Kidney (tissue), 22 donors: ENCODE measurements at places on chromosomes 6 and 20. TPM values are rescaled to one million over a fixed set of nuclear protein-coding genes. Genes with fewer than 3 reads are reported as not detected.
A peak's percentile ranks its signal among the peaks of the same experiment; 100 is the strongest.

The ACTL10 gene
- 3.0 TPM for total RNA-seq

- no peaks in the 10 kb centered on the region for H3K27me3 ChIP-seq
- H3K4me3 ChIP-seq: no peak overlapping the region
- no peak for DNase-seq
- no peaks in the 10 kb centered on the region for H3K4me1 ChIP-seq
These were observed 65.5 kb downstream of the SYNJ2 start for GRCh38 chr6:158047127-158047518.

The TSHZ2 gene
- 15.5 TPM for total RNA-seq

- H3K36me3 ChIP-seq: no peaks in the 10 kb centered on the region
- DNase-seq: no peak
- no peak overlapping the region for H3K4me3 ChIP-seq
- no peaks in the 10 kb centered on the region for H3K27me3 ChIP-seq
- H3K4me1 ChIP-seq: peaks cover 6% of the 10 kb centered on the region
These were observed 8.0 kb upstream of the PMEPA1 start for GRCh38 chr20:57717797-57718196.

The F13A1 gene
- 275 TPM for total RNA-seq

DNA sequence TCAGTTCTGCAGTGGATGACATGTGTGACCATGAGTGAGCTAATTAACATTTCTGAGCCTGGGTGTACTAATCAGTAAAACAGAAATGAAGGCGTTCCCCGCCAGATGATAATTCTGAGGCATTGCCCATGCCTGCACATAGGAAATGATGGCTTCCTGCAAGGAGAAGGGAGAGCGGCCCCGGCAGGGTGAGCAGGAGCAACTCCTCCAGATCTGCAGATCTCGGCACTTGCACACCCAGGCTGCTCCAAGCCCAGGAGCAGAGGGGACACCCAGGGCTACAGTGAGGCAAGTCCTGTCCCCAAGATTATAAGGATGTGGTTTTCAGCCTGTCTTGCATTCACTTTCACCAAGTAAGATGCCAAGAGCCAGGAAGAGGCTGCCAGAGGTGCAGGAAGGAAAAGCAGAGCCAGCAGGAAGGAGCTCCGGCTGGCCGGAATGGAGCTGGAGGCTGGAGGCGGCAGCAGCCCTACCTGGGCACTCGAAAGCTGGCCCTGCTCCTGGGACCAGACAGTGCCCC lies 177.5 kb upstream of the CST7 start:
- H3K27me3 ChIP-seq: no peaks in the 10 kb centered on the region
- H3K36me3 ChIP-seq: no peaks in the 10 kb centered on the region
- H3K4me1 ChIP-seq: no peaks in the 10 kb centered on the region

DNA sequence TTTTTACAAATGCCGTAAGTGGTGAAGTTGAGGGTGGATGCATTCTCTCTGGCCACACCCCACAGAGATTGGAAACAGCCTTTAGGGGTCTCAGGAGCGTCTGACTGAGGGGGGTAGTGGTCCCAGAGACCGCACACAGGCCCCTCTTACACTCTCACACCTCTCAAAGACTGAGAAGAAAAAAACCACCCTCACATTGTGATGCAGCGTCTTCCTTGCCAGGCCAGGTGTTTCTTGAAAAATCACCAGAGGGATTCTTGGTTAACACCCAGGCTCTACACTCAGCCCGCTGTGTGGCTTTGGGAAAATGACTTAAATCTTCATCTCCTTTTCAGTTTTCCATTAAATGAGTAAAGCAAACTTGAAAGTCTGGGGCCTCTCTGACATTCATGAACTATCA lies 115.8 kb upstream of the SPTLC3 start:
- no peak overlapping the region for H3K27ac ChIP-seq
- no peaks in the 10 kb centered on the region for H3K4me1 ChIP-seq
- no peak for DNase-seq
- no peak overlapping the region for H3K4me3 ChIP-seq
- no peaks in the 10 kb centered on the region for H3K36me3 ChIP-seq
- H3K27me3 ChIP-seq: no peaks in the 10 kb centered on the region

DNA sequence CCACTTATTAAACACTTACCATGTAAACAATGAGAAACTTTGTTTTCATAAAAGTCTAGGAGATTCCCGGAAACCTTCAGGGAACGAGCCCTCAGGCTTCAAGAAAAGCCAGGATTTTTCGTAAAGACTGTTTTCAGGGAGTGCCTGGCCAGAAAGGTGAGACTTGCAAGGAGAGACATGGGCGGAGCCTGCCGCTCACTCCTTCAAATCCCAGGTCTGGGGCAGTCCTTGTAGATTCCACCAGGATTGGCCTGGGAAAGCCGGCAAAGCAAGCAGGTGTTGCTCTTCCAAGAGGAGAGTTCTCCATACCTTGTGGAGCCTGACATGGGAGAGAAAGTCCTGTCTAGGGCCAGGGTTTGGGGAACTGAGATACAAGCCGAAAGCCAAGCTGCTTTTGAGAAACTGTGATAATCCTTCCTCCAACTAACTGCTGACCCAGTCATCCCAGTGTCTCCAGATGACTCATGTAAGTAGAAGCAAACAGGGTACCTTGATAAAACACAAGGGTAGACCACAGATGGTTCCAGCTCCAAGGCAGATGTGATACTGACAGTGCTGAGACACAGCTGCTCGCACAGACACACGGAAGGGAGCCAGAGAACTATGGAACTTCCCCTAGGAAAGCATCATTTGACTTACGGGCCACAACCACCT lies 69.4 kb upstream of the NAA20 start:
- no peak overlapping the region for H3K4me3 ChIP-seq
- H3K36me3 ChIP-seq: no peaks in the 10 kb centered on the region
- no peaks in the 10 kb centered on the region for H3K27me3 ChIP-seq
- peak overlapping the region; percentile 15 for H3K27ac ChIP-seq
- DNase-seq: no peak

GRCh38 chr20:46682063-46682821 lies 7.0 kb downstream of the TP53RK start:
- H3K4me3 ChIP-seq: no peak overlapping the region
- peaks cover 2% of the 10 kb centered on the region for H3K4me1 ChIP-seq
- H3K27me3 ChIP-seq: no peaks in the 10 kb centered on the region
- peaks cover 14% of the 10 kb centered on the region for H3K36me3 ChIP-seq
- no peak overlapping the region for H3K27ac ChIP-seq
